ENCODE measurements at places on chromosomes 11 and 22.
A peak's percentile ranks its signal among the peaks of the same experiment; 100 is the strongest.

DNA sequence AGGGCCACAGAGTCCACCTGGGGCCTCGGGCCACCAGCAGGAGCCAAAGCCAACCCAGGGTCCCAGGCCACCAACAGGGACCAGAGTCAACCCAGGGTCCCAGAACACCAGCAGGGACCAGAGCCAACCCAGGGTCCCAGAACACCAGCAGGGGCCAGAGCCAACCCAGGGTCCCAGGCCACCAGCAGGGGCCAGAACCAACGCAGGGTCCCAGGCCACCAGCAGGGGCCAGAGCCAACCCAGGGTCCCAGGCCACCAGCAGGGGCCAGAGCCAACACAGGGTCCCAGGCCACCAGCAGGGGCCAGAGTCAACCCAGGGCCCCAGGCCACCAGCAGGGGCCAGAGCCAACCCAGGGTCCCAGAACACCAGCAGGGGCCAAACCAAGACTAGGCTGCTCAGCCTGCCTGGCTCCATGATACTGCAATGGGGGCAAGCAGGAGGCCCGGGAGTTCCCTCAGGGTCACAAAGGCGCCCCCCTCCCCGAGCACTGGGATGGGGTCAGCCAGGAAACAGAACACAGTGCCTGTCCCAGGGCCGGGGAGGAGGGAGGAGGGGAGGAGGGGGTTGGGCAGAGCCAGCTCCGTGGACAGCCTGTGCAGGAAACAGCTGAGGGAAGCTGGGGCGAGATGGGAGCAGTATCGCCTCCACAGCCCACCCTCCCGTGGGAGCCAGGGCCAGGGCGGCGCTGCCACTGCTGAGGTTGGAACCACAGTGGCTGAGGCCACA lies 62.0 kb upstream of the PRR5 start:
- DNase-seq, result no peak

DNA sequence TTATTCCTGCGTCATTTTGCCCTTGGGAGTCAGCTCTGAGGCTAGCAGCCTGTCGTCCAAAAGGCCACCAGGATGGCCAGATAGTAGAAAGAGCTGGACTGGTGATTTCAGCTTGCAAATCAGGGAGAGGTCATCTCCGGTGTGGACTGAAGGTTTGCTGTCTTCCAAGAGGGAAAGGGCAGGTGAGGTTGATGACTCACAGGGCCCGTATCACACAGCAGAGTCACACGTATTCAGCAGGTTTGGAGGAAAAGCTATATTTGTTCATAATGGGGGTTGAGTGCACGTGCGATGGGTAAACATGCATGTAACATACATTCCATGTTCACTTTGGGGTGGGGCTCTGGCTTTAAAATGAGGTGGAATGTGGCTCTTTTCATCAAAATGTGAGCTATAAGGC lies 25.6 kb downstream of the MRPL21 start:
- DNase-seq, result no peak

DNA sequence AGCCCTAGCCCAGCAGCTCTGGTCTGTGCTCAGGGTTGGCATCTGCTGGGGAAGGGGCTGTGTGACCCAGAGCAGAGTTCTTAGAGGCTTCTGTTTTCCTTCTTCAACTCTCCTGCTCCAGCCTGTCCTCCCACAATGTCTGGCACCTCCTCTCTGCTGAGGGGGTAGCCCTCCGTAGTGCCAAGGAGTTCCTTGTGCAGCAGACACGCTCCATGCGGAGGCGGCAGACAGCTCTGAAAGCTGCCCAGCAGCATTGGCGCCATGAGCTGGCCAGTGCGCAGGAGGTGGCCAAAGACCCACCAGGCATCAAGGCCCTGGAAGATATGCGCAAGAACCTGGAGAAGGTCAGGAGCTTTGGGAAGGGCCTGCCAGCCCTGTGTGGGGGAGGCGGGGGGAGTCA lies 69.3 kb downstream of the CEP164 start:
- DNase-seq, result no peak

GRCh38 chr22:25566186-25566897 lies 1.9 kb downstream of the GRK3 start:
- DNase-seq, result no peak

DNA sequence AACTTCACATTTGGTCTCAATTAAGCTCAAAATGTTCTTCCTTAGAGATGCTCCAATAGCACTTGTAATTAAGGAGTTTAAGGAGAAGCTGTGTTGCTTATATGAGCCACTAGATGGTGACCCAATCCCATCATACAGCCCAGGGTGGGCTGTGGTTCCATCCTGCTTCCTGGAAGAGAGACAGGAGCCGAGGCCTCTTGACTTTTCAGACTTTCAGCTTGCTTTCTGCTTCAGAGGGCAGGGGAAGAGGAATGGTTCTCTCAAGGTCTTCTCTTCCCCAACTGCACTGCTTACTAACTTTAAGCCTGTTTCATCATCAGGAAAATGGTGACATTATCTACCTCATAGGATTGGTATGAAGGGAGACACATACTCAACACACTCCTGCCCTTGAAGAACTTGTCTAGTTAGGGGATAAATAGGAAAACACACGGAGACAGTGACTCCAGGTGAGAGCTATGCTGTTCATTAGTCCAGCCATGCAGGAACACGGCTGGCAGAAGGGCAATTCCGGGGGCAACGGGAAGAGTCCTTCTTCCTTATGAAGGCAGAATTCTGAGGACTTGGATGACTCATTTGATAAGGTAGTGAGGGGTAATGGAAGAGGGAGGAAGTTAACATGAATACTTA lies 20.1 kb downstream of the TMEM218 start:
- DNase-seq, result no peak

GRCh38 chr11:96413408-96413807 lies 23.6 kb downstream of the JRKL start:
- no peak for DNase-seq

DNA sequence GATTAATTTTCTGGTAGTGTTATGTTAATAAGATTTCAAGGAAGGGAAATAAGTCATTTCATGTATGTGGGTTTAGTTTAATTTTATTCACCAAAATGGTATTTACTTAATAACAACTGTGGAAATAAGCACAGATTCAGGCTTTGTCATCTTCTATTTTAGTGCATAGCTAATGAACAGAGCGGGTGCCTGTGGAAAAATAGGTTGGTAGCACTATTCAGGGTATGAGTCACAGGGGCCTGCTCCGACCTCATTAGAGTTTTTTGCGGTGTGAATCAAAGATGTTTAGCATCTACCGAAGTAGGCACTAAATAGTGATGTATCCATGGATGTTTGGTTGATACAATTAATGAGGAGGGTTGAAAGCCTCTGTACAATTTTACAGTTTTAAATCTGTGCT lies 78.2 kb downstream of the FAT3 start:
- DNase-seq, result no peak

GRCh38 chr11:88117281-88117858 lies 57.9 kb downstream of the RAB38 start:
- DNase-seq, result no peak

DNA sequence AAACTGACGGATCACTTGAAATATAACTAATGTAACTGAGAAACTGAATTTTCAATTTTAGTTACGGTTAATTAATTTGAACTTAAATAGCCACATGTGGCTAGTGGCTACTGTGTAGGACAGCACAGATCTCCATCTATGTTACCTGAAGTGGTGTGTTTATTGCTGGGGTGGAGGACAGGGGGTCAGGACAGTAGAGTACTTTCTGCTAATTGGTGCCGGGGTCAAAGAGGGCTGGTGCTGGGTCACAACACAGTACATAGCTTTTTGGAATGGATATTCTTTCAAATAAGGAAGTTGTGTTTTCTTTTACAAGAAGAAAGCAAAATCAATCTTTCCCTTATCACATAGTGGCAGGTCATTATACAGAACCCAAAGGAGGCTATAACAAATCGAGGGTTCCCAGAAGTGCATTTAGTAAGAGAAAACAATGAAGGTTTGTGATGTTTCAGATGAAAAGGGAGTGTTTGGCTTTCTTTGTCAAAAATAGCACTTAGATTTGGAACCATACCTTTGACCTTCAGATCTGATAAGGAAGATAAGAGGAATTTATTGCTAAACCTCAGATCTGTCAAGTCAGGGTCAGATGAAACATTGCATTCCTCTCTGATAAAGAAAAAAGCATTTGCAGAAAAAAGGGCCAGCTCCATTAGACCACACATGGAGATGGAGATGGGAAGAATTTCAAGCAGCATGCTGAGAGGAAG lies 384.5 kb downstream of the AASDHPPT start:
- DNase-seq, result no peak

DNA sequence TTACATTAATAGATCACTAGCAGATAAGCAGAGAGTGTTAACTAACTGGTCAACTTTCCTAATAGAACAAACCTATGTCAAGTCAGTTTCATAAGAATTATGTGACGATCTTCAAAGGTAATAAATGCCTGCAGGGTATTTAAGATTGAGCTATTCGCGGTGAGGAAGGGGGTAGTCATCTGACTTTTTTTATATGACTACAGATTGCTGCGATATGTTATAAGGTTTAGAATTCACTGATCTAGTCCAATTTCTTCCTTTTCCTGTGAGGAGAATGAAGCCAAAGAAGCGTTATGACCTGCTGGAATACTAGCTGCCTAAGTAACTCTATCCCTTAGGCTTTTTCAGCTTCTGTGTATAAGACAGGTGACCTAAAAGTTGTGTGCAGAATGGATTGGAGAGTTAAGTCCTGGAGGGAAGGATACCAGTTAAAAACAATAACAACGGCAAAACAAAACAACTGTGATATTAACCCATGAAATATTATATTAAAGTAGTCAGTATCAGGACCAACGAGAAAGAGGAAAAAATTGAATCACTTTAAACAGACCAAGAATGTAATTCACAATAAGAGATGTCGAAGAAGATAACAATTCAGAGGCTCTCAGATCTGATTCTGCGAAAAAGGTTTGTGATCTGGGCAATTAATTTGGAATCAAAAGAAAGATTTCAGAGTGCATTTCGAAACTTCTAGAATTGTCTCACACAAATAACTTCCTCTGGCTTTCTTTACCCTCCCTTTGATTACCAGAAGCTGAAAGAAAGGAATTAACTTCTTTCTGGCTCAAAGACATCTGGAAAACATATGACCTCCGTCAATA lies 630 bp downstream of the CASP4 start:
- DNase-seq, result peak; percentile 10

GRCh38 chr11:75639762-75640181 lies 29.1 kb downstream of the MAP6 start:
- DNase-seq, result peak; percentile 90

- no peak for DNase-seq
These were observed 105.3 kb upstream of the E2F8 start for GRCh38 chr11:19345848-19346681.

DNA sequence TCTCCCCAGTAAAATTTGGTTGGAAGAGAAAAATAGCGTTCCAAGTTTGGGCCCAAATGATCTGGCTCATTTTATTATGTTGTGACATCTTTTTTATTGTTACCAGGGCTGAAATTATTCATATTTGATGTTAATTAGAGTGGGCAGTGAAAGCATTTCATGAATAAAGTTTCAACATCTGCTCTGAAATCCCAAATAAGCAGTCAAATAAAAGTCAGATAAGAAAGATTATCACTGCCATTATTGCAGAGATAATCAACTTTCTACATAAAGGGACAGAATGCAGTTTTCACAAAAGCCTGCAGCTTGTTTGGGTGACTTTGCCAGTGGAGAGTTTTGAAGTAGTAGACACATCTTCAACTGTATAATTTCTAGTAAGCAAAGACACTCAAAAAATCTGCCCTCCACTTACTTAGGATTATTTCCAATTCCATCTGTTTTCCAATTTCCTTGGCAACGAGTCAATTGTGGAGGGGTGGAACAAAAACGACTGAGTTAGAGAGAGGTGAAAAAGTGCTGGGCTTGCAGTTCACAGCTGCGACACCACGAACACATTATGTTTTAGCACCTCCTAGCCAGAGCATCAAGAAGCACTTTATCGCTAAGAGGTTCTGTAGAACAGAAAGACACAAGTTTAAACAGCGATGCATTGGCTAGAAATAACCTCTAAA lies 9.0 kb downstream of the TECTA start:
- DNase-seq, result no peak

GRCh38 chr11:102510439-102511135 lies 20.0 kb downstream of the MMP7 start:
- no peak for DNase-seq

DNA sequence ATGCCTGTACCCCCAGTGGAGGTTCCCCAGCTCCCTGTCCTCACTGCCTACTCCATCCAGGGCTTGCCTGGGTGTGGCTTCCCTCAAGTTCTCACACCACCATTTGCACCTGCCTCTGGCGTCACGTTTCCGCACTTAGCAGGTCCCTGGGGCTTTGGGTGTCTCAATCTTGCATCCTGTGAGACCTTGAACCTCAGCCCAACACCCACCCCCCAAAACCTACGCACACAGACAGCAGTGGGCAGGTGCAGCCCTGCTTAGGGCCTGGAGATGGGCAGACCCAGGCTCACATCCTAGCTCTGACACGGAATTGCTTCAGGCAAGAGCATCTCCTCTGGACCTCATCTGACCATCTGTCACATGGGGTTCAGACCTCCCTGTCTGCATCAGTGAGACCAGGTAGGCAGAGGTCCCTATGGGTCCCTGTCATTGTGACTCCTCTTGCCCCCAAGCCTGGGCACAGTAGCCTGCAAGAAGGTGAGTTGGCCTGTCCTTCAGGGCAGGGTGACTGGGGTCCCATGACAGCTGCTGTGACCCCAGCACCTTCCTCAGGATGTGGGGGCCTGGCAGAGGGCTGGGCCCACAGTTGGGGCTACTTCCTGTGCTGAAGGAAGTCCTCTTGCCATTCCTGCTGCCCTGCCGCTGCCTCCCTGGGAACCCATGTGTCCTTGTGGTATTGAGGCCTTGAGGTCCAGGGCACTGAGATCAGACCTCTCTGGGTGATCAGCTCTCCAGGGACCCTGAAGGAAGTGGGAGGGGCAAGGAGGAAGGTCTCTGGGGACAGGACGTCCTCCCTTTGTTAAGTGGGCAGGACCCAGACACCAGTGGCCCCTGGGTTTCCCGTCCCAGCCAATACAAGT lies 2.0 kb downstream of the SIPA1 start:
- DNase-seq, result no peak

GRCh38 chr22:44706488-44706887 lies 4.5 kb downstream of the PRR5 start:
- no peak for DNase-seq

GRCh38 chr11:93220078-93220477 lies 22.3 kb upstream of the SLC36A4 start:
- DNase-seq, result no peak

GRCh38 chr22:17120711-17121232 lies 388 bp downstream of the TMEM121B start:
- DNase-seq, result no peak

GRCh38 chr22:16838073-16838472 lies 12.9 kb upstream of the XKR3 start:
- no peak for DNase-seq

GRCh38 chr11:131683666-131684065 lies 313.3 kb downstream of the NTM start:
- no peak for DNase-seq

GRCh38 chr11:27865105-27865504 lies 164.8 kb upstream of the BDNF start:
- DNase-seq, result no peak

DNA sequence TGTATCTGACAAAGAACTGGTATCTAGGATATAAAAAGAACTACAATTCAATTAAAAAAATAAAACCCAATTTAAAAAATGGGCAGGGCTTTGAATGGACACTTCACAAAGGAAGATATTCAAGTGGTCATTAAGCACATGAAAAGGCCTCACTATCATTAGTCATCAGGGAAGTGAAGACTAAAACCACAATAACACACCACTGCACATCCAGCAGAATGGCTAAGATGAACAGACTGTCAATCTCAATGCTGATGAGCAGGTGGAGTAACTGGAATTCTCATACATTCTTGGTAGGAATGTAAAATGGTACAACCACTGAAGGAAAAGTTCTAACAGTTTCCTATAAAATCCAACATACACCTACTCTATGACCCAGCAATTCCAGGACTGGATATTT lies 8.9 kb downstream of the HPS4 start:
- DNase-seq, result no peak
